ENCODE measurements at places on chromosomes 16 and 17.

DNA sequence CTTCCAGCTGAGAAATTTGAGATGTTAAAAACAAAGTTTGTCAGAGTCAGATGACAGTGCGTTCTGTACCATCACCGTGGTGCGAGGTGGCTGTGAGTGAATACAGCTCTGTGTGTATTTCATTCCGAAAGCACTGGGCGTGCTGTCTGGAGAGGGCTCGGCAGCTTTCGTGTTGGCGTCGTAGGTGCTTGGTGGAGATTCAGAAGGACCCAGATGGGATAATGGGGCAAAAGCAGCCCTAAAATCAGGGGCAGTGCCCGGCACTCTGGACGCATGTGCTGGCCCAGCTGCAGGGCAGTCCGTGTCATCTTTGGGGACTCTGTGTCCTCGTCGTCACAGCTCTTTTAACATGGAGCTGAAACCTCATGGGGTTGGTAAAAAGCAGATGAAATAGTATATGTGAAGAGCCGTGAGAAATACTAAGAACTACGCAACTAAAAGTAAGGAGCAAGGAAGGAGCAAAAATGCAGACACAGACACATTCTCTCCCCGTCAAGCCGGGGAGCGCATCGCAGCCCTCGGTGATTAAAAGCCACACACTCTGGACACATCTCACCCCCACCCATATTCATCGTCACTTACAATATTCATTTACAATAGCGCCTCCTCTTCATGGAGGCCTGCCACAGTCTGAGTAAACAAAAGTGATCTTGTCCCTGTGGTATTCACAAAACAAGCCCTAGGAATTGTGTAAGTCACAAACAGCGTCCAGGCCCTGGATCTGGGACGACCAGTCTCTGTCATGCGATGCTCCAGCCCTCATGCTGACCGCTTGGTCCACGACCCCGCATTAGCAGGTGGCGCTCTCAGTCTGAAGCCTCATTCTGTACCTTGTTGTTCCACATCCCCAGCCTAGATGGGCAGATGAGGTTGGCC lies 206.7 kb downstream of the RPTOR start:
- no peak for DNase-seq

- DNase-seq, result no peak
Measured at GRCh38 chr16:10949424-10949970, 5.1 kb downstream of the CLEC16A start.

DNA sequence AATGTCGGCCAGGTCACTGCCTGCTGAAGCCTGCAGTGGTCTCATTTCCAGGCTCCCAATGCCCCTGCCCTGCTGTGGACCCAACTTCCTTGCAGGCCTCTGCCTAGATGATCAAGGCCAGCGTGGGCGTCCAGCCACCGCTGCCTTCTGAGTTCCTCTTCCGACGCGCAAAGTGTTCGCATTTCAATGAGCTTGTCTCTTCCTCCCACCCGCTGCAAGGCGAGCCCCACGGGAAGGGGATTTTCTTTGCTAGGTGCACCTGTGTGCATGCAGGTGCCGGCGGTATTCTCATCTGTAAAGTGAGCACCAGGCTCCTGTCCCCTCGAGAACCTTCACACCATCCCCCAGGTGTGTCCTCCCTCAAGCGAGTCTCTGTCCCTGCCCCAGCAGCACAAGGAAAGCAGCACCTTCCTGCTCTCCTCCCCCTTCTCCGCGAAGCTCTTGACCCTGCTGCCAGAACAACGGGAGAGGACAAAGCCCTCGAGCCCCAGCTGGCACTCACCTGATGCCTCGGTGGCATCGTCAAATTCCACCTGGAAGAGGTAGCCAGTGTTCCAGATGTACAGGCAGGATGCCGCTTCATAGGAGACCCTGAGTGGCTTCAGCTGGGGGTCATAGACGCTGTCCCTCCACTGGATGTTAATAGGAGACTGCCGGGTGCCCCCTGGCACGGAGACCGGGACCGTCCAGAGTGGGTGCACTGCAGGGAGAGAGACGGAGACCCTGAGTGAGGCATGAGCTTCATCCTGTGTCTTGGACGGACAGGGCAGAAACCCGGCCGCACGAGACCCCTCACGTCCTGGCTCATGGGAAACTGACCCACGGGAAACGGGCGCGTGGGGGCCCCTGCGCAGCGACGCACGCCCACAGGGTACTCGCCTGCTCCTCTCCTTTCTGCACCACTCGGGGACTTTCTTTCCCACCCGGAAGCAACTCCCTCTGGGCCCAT lies 9.8 kb downstream of the CA5A start:
- DNase-seq, result no peak

DNA sequence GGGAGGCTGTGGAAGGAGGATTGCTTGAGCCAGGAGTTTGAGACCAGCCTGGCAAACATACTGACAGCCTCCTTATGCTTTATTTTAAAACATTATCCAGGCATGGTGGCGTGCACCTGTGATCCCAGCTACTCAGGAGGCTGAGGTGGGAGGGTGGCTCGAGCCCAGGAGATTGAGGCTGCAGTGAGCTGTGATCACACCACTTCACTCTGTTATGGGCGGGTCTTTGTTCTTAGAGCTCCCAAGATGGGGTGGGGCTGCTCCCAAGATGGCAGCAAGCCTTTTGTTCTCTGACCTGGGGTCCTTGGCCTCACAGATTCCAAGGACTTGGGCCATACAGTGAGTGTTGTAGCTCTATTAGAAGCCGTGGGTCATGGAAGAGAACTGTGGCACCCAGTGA lies 26.1 kb upstream of the ST6GALNAC2 start:
- no peak for DNase-seq

DNA sequence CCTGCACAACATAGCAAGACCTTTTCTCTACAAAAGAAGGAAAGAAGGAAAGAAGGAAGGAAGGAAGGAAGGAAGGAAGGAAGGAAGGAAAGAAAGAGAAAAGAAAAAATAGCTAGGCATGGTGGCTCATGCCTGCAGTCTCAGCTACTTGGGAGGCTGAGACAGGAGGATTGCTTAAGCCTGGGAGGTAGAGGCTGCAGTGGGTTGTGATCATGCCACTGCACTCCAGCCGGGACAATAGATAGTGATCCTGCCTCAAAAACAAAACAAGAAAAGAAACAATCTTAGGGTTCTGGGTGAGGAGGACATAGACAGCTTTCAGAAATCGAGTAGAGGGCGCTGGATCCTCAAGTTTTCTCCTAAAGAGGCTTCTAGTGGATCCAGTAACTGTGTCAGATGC lies 59.7 kb upstream of the CLEC3A start:
- DNase-seq, result no peak

Data from liver (tissue), 10 donors.